ENCODE measurements at places on chromosomes 7 and 10. TPM values are rescaled to one million over a fixed set of nuclear protein-coding genes. Genes with fewer than 3 reads are reported as not detected.

HGF gene
- not detected for total RNA-seq

GIMAP7 gene
- total RNA-seq, result not detected

TDRD1 gene
- not detected for total RNA-seq

CYP2C9 gene
- total RNA-seq, result 0.10 TPM

SPDYE1 gene
- total RNA-seq, result not detected

ZP3 gene
- total RNA-seq, result 20.2 TPM

HMX3 gene
- total RNA-seq, result not detected

TSPAN12 gene
- total RNA-seq, result 0.59 TPM

HTR7 gene
- total RNA-seq, result 0.13 TPM

VAX1 gene
- total RNA-seq, result 0.97 TPM

LRRC18 gene
- not detected for total RNA-seq

LRRD1 gene
- total RNA-seq, result not detected

TMEM225B gene
- 1.2 TPM for total RNA-seq

PDE1C gene
- total RNA-seq, result 3.4 TPM

ITPRID1 gene
- not detected for total RNA-seq

PVRIG gene
- not detected for total RNA-seq

CYP3A7 gene
- 0.06 TPM for total RNA-seq

BTBD16 gene
- 0.57 TPM for total RNA-seq

AGAP4 gene
- total RNA-seq, result 5.2 TPM

PARD3 gene
- total RNA-seq, result 66.8 TPM

LBX1 gene
- total RNA-seq, result not detected

AKR1B1 gene
- 2,586 TPM for total RNA-seq

LGI1 gene
- not detected for total RNA-seq

SORCS3 gene
- not detected for total RNA-seq

AGBL3 gene
- total RNA-seq, result 1.5 TPM

KCNH2 gene
- total RNA-seq, result 2.0 TPM

CHST3 gene
- 53.7 TPM for total RNA-seq

CASP2 gene
- total RNA-seq, result 19.4 TPM

SHTN1 gene
- 24.9 TPM for total RNA-seq

GDF10 gene
- not detected for total RNA-seq

IGF2BP3 gene
- total RNA-seq, result 32.5 TPM
